GM20000 (cell line): ENCODE measurements at places on chromosomes 3 and 15.

- DNase-seq: no peak
Measured at GRCh38 chr15:75452865-75453702, 1.6 kb upstream of the SIN3A start.

DNA sequence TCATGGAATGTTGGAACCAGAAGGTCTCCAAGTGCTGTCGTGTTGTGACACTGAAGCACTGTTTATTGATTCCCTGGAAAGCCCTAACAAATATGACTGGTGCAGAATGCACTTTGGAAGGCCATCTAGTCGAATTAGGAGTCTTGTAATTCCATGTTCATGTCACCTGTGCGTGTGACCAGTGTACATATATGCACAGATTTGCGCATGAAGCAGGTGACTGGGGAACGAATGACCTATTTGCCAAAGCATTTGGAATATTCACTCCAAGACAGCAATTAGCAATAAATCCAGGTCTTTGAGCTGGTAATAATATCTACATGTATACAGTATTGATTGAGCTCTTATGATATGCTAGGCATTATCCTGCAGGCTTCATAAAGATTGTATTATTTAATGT, 177.5 kb upstream of the PFN2 start:
- DNase-seq: no peak

DNA sequence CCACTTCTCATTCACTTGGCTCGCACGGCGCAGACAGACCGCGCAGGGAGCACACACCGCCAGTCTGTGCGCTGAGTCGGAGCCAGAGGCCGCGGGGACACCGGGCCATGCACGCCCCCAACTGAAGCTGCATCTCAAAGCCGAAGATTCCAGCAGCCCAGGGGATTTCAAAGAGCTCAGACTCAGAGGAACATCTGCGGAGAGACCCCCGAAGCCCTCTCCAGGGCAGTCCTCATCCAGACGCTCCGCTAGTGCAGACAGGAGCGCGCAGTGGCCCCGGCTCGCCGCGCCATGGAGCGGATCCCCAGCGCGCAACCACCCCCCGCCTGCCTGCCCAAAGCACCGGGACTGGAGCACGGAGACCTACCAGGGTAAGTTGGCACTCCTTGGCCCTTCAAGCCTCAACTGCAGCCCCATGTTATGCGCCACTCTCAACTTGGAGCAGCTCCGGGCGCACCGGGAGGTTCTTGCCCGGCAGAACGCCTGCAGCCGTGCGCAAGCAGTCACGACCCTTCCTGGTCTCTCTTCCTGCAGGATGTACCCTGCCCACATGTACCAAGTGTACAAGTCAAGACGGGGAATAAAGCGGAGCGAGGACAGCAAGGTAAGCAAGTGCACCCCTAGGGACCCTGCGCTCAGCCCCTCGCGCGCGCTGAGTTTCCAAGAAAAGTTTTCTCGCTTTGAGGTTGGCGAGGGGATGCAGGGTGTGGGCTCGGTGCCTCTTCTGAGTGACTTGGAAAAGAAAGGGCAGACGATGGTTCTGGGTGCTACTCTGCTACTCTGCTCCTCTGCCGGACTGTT, at the start of gene BHLHE40:
Gene BHLHE40 (plus strand): TSS at position 10 of the 801 bp plus-strand sequence. CDS start 282 bp downstream, at position 292.
- no peak for DNase-seq

- DNase-seq: peak; percentile 30
Measured at GRCh38 chr3:45553469-45553974, 41.0 kb upstream of the LIMD1 start.

DNA sequence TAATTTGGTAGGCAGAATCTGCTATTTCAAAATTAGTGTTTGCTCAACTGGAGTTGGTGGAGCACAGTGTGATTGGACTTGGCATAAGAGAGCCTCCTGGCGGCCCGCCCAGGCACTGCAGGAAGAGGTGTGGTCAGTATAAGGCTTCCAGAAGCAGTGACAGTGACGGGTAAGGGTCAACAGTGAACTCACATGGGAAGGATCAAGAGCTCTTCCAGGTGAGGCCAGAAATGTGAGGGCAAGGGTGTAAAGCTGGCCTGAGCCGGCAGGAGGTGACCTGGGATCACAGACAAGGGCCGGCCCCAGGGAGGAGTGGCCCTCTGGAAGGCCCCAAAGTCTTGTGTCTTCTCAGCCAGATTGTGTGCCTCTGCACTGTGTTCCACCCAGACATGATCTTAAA, 93.2 kb upstream of the RNF7 start:
- peak; percentile 78 for DNase-seq
